EH (cell line): ENCODE measurements at places on chromosomes 16 and 17.

GRCh38 chr17:36185416-36185815 lies 9.0 kb upstream of the TBC1D3B start:
- DNase-seq = no peak

DNA sequence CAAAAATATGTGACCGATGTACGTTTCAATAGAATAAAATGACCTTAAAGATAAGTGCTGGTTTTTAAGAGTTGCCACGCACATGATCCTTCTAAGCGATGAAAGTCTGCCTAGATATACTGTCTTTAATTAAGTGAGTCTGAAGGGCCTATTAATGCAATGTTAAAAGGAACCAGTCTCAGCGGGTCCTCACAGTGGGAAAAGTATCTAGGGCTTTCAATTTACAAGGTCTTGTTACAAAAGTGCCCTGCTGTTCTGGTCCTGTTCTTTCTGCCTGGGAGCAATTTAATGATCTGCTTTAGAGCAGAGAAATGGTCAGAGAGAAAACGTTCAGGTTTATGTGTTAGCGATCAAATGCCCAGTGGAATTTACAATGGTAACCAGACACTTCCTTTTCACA lies 864.0 kb downstream of the KCNJ2 start:
- no peak for DNase-seq

- peak; percentile 71 for DNase-seq
These were observed 6.7 kb upstream of the SLC25A39 start for GRCh38 chr17:44331249-44331760.

GRCh38 chr17:48814504-48814903 lies 2.5 kb downstream of the TTLL6 start:
- peak; percentile 59 for DNase-seq

DNA sequence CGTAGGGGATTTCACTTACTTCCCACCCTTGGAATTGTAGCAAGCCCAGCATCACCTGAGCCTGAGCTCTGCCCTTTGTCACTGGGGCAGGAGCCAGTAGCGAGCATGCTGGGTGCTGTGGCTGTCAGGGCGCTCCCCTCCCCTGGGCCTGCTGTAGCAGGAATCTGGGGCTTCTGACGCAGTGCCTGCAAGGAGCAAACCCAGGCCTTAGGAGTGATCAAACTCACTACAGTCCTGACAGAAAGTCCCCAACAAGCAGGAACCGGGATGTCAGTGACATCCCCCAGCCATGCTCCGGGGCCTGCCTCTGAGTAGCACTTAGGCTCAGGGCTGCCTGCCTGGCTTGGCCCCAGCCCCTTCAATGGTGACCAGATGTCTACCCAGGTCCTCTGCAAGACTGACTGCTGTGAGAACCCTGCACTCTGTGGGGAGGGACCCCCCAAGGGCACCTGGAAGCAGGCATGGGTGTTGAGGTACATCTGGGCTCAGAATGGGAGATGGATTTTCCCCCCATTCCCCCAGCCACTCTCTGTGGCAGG lies 23.5 kb downstream of the PLD6 start:
- DNase-seq = no peak

DNA sequence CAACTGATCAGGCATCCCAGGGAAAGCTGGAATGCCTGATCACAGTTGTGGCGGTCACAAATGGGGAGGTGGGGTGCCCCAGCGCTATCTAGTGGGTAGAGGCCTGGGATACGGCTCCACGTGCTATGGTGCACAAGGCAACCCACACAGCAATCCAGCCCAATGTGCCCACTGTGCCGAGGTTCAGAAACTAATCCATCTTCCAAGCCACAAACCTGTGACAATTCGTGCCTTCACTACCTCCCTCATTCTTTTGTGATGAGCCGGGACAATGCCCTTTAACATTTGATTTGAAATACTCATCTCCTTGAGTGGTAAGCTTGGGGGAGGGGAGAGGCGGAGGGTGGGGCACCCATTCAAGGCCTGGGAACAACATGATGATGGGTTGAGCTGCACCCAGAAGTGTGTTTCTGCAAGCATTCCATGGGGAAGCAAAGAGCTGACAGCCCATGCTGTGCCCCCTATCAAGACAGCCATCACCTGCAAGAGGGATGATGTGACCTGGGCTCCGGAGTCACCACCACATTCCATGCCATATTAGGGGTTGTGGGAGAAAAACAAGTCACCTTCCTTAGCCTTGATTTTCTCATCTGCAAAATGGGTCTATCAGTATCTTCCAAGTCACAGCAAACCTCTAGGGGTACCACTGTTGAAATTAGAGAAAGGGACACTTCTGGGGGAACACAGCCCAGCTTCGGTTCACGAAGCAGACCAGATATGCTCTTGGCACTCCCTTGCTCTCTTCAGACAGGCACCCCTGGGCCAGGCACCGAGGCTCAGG lies 3.7 kb downstream of the ELOB start:
- DNase-seq = peak; percentile 55

DNA sequence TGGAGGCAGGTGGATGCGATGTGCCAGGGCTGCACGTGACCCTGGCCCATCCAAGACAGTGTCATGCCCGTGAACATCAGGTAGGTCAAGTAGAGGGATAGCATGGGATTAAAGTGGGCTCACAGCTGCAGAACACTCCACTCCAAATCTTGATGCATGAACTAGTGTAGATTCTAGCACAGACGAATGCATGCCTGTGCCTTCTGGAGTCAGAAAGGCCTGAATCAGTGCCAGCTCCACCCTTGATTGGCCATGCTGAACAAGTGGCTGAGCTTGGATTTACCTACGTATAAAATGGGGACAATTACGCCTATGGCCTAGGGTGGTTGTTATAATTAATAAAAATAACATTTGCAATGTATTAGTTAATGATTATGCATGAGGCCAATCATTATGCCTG lies 10.6 kb downstream of the IRX3 start:
- no peak for DNase-seq

- no peak for DNase-seq
These were observed 17.0 kb downstream of the TNS4 start for GRCh38 chr17:40484285-40484972.

DNA sequence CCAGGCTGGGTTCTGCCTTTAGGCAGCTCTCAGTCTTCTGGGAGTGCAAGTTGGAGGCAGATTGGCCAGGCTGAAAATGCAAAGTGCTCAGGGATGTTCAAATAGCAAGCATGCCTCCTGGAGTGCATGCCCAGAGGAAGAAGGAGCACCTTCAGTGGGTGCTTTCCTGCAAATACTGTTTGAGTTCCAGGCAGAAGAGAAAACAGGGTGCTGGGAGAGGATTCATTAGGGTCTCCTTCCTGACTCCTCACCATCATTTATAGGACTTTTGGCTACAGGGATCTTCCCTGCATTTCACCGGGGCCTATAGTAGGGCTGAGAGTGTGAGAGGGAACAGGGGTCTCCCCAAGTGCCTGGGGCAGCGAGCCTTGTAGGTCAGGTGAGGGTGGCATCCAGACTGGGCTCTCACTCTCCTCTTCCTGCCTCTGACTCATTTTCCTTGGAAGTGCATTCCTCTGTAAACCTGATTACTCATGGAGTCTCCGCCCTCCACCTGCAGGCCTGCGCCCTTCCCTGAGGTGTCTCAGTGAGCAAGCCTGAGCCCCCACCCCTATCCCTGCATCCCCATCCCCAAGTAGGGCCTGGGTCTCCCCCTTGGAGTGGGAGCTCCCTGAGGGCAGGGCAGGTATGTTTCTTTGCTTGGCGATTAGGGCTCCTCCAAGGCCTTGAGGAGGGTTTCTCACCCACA lies 17.1 kb upstream of the TNS4 start:
- DNase-seq = peak; percentile 46

GRCh38 chr16:79764415-79765110 lies 164.0 kb upstream of the MAF start:
- DNase-seq = no peak

GRCh38 chr17:56966338-56966737 lies 5.5 kb upstream of the COIL start:
- no peak for DNase-seq

DNA sequence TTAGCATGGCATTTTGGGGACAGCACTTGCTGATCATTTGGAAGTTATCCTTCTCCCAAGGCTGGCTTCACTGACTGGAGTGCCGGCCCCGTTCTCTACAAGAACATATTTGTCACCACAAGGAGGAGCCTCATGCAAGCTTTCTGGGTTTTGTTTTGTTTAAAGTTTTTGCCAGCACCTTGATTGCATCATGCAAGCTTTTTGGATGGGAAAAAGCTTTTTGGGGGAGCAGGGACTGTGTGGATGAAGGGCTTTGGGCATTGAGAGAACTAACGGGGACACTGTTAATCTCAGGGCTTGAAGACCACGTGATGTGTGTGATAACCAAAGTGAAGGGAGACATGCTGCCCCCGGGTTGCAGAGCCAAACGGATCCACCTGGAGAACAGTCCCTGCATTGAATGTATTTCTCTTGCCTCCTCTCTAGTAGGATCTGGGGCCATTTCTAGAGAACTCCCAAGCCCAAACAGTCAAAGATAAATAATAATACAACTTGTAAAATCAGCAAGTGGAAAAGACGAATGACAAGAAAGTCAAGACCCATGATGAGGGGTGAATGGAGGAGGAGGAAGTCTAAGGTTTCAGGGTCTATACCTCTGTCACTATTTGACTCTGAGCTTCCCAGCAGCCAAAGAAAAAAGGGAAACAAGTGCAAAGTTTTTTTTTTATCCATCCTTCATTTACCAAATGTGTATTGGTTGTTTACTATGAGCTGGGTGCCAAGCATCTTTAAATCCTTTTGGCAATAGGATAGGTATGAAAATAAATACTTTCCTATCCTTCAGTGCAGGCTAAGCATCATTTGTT lies 17.2 kb downstream of the TMEM114 start:
- DNase-seq = peak; percentile 36

GRCh38 chr17:43778337-43779144 lies at the start of gene DUSP3:
DUSP3 (minus strand) TSS chr17:43778977; CDS start chr17:43778924, 53 bp downstream.
- peak; percentile 94 for DNase-seq

GRCh38 chr16:81921843-81922584 lies 89.3 kb downstream of the SDR42E1 start:
- DNase-seq = no peak
